Right lobe of liver (tissue), 6 donors: ENCODE measurements at places on chromosomes 5 and 9. TPM values are rescaled to one million over a fixed set of nuclear protein-coding genes. Genes with fewer than 3 reads are reported as not detected.

- no peaks in the 10 kb centered on the region for H3K27me3 ChIP-seq
- no peak for DNase-seq
- no peak overlapping the region for H3K27ac ChIP-seq
- H3K4me1 ChIP-seq: peaks cover 2% of the 10 kb centered on the region
- peaks cover 14% of the 10 kb centered on the region for H3K36me3 ChIP-seq
Observed at GRCh38 chr5:69134126-69134525, 32.8 kb upstream of the CCNB1 start.

FAM174A gene
- 7.2 TPM for total RNA-seq

GRCh38 chr9:18857334-18857733 lies 175.7 kb downstream of the SAXO1 start:
- H3K27me3 ChIP-seq: no peaks in the 10 kb centered on the region
- H3K4me1 ChIP-seq: no peaks in the 10 kb centered on the region
- no peak overlapping the region for H3K27ac ChIP-seq
- no peak for DNase-seq
- no peak overlapping the region for H3K4me3 ChIP-seq

DNA sequence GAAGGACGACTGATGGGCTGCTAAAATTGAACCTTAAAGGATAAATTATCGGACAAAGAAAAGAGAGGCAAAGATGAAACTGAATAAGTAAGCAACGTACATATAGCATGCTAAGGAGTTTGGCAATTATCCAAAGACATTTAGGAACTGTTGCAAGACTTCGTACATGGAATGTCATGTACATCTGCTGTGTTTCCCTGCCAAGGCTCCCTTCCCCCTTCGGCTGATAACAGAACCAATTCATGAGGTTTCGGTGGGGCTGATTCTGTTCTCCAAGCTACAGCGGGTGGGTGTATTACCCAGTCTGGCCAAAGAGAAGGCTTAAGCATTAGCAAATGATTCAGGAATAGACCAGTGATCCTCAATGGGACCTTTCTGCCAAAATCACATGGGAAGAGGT lies 190.9 kb upstream of the FREM1 start:
- no peaks in the 10 kb centered on the region for H3K36me3 ChIP-seq
- no peak overlapping the region for H3K4me3 ChIP-seq
- H3K27ac ChIP-seq: no peak overlapping the region
- no peak for DNase-seq
- no peaks in the 10 kb centered on the region for H3K27me3 ChIP-seq
- no peaks in the 10 kb centered on the region for H3K4me1 ChIP-seq

GRCh38 chr5:150077060-150077459 lies 9.3 kb downstream of the CSF1R start:
- no peaks in the 10 kb centered on the region for H3K4me1 ChIP-seq
- peak; percentile 16 for DNase-seq
- H3K4me3 ChIP-seq: no peak overlapping the region
- H3K27me3 ChIP-seq: no peaks in the 10 kb centered on the region
- no peak overlapping the region for H3K27ac ChIP-seq

DNA sequence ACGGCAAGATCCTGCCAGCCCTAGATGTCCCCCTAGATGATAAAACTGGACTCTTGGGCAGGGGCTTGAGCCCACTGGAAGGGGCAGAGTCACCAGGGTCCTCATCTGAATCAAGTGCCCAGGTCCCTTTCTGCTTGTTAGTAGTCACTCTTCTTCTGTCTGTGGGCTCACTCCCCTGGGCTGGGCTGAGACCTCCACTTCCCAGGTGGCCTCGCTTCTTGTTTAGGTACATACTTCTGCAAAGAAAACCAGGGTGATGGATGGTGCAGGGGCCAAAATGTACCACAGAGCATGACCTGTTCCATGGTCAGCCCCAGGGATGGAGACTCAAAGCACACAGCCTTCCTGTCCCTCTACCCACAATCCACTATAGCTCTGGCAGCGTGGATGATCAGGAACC lies 845 bp upstream of the SLC46A2 start:
- DNase-seq: no peak
- peaks cover 10% of the 10 kb centered on the region for H3K4me1 ChIP-seq
- no peaks in the 10 kb centered on the region for H3K27me3 ChIP-seq
- H3K27ac ChIP-seq: no peak overlapping the region

TAF11L10 gene
- not detected for total RNA-seq

DNA sequence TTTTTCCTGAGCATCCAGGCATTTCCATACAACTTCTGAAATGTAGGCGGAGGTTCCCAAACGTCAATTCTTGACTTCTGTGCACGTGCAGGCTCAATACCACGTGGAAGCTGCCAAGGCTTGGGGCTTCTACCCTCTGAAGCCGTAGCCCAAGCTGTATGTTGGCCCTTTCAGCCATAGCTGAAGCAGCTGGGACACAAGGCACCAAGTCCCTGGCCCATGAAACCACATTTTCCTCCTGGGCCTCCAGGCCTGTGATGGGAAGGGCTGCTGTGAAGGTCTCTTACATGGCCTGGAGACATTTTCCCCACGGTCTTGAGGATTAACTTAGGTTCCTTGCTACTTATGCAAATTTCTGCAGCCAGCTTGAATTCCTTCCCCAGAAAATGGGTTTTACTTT lies 103.6 kb downstream of the NREP start:
- H3K36me3 ChIP-seq: no peaks in the 10 kb centered on the region
- no peak for DNase-seq
- H3K4me3 ChIP-seq: no peak overlapping the region
- H3K27ac ChIP-seq: no peak overlapping the region
- peaks cover 34% of the 10 kb centered on the region for H3K4me1 ChIP-seq
- H3K27me3 ChIP-seq: no peaks in the 10 kb centered on the region

CYSRT1 gene
- total RNA-seq: 1.2 TPM

GRCh38 chr5:7904170-7904569 lies 35.2 kb downstream of the MTRR start:
- H3K27me3 ChIP-seq: no peaks in the 10 kb centered on the region
- no peak for DNase-seq
- H3K36me3 ChIP-seq: peaks cover 32% of the 10 kb centered on the region
- H3K4me3 ChIP-seq: no peak overlapping the region
- H3K4me1 ChIP-seq: peaks cover 12% of the 10 kb centered on the region
- no peak overlapping the region for H3K27ac ChIP-seq

GRCh38 chr5:91016954-91017700 lies 366.0 kb downstream of the ARRDC3 start:
- no peak for DNase-seq
- no peak overlapping the region for H3K4me3 ChIP-seq
- no peaks in the 10 kb centered on the region for H3K4me1 ChIP-seq
- no peaks in the 10 kb centered on the region for H3K36me3 ChIP-seq
- H3K27me3 ChIP-seq: no peaks in the 10 kb centered on the region

MARCOL gene
- not detected for total RNA-seq

DNA sequence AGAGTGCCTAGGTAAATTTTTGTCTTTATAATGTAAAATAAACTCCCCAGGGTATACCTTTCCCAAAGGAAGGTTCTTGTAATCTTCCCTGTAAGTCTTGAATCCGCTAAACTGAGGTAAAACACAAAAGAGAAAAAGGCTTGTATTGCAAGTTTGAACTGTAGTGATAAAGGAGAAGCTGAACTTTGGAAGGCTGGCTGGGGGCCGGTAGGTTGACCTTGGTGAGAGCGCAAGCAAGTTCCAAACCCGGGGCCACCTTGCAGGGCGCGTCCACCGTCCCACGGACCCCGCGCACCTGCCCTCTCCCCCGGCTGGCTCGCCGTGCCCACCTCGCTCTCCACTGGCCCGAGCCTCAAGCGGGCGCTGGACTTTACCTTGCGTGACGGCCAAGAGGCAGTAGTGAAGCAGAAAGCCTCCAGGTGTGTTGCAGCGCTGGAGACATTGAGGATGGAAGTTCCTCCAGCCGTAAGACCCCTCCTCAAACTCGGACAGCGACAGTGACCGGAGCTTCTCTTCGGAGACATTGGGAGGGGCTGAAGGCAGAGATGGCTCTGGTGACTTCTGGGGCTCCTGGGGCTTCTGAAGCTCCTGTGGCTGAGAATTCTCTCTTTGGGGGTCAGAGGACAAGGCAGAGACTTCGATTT lies 428 bp downstream of the SLCO4C1 start:
- peak overlapping the region; percentile 61 for H3K4me3 ChIP-seq
- no peaks in the 10 kb centered on the region for H3K4me1 ChIP-seq
- DNase-seq: peak; percentile 68
- H3K27me3 ChIP-seq: no peaks in the 10 kb centered on the region
- H3K36me3 ChIP-seq: no peaks in the 10 kb centered on the region

DNA sequence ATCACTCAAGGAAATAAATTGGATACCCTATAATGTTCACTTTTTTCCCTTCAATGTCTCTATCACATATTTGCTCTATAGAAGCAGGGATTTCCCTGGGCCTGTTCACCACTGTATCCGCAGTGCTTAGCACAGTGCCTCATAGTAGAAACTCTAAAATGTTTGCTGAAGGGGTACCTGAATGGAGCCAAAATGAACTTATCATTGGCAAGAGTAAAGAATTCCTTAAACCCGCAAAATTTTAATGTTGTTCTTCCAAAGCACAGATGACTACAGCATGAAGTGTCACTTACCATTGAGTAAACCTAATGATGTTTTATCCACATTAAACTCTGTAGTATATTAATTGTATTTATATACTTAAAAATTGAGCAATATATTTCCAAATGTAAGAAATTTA lies 96.1 kb downstream of the JAKMIP2 start:
- H3K27me3 ChIP-seq: no peaks in the 10 kb centered on the region
- no peaks in the 10 kb centered on the region for H3K4me1 ChIP-seq
- no peak overlapping the region for H3K4me3 ChIP-seq
- no peaks in the 10 kb centered on the region for H3K36me3 ChIP-seq
- H3K27ac ChIP-seq: no peak overlapping the region
- no peak for DNase-seq

FCHO2 gene
- 12.5 TPM for total RNA-seq
